ENCODE measurements at places on chromosomes 7 and 10.

DNA sequence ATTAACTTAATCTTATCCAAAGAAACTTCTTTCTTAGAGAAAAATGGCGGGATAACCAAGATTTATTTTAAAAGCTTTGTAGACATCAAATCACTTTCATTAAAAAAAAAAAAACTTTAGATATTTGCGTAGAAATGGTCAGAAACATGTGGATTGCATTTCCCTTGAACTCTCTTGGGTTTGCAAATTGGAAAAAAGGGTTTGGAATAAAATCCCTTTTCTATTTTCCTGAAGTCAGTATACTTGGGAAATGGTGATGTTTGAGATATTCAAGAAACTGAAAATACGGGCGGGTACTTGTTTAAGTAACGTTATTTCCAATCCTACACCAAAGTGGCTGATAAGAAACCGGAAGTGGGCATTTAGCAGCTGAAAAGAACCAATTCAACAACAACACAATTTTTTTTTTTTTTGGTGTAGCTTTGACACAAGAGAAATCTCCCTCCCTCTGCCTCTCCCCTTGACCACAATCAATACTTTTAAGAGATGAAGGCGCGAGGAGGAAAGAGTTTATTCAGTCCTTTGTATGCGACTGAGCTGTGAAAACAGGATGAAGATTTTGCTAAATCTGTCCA lies 13.7 kb upstream of the GFRA1 start:
- no peak for DNase-seq

DNA sequence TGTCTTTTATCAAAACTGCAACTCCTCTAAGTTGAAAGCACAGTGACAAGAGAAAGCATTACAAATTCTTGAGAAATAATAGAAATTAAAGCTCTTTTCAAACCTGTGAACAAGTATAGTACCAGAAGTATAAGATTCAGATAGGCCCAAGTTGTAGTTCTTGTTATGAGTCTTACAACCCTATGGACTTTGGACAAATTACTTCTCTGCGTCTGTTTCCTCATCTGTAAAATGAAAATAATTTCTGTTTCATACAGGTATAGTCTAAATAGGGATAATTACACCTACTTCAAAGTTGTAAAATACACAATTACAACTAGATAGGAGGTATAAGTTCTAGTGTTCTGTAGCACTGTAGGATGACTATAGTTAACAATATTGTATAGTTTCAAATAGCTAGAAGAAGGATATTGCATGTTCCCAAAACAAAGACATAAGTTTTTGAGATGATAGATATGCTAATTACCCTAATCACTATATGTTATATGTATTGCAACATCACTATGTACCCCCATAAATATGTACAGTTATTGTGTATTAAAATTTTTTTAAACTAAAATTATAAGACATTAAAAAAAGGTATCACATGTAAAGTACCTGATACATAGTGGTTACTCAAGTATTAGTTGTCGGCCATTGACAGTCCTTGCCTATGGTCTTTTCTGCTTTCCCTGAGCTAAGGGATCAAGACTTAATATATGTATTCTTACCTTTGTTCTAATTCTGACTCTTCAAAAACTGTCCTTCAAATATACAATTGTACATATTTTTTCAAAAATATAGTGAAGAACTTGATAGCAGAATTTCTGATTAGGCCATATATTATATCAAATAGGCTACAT lies 1.8 kb upstream of the WASL start:
- DNase-seq, result no peak

- no peak for DNase-seq
These were observed 1046.9 kb downstream of the DNAJB9 start for GRCh38 chr7:109616551-109617069.

- no peak for DNase-seq
These were observed 92.8 kb upstream of the FAM133B start for GRCh38 chr7:92682903-92683539.

- no peak for DNase-seq
These were observed 401 bp downstream of the LRRC27 start for GRCh38 chr10:132332433-132332754.

DNA sequence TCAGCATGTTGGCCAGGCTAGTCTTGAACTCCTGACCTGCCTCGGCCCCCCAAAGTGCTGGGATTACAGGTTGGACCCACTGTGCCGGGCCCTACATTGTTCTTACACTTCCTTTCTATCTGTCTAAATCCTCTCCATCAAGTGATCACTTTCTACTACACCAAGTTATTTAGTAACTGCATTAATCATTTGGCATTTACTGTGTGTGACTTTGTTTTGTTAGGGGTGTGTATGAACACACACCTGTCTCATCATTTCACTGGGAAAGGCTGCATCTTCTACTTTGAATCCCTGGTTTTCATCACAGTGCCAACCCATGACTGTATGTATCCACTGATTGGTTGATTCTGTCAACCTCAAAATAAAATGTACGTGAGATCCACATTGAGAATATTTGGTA lies 23.0 kb upstream of the CCDC71L start:
- DNase-seq, result no peak

GRCh38 chr7:49778731-49779270 lies 5.4 kb downstream of the VWC2 start:
- DNase-seq, result no peak

DNA sequence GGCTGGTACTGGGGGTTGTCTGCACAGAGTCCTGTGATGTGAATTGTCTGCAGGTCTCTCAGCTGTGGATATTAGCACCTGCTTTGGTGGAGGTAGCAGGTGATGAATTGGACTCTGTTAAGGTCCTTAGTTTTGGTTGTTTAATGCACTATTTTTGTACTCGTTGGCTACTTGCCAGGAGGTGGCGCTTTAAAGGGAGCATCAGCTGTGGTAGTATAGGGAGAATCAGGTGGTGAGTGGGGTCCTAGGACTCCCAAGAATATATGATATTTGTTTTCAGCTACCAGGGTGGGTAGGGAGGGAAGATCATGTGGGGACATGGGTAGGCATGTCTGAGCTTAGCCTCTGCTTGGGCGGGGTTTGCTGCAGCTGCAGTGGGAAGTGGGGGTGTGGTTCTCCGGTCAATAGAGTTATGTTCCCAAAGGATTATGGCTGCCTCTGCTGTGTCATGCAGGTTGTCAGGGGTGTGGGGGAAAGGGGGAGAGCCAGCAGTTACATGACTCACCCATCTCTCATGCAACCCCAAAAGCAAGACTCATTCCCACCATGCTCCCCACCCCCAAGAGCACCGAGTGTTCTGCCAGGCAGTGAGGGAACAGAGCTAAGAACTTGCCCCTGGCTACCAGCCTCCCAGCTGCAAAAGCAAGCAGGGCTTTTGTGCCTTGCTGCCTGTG lies 53.7 kb upstream of the ZNF273 start:
- DNase-seq, result no peak

- DNase-seq, result no peak
These were observed 76.9 kb downstream of the GALNT17 start for GRCh38 chr7:71208881-71209280.

GRCh38 chr7:70744492-70744891 lies 387.5 kb upstream of the GALNT17 start:
- DNase-seq, result no peak

DNA sequence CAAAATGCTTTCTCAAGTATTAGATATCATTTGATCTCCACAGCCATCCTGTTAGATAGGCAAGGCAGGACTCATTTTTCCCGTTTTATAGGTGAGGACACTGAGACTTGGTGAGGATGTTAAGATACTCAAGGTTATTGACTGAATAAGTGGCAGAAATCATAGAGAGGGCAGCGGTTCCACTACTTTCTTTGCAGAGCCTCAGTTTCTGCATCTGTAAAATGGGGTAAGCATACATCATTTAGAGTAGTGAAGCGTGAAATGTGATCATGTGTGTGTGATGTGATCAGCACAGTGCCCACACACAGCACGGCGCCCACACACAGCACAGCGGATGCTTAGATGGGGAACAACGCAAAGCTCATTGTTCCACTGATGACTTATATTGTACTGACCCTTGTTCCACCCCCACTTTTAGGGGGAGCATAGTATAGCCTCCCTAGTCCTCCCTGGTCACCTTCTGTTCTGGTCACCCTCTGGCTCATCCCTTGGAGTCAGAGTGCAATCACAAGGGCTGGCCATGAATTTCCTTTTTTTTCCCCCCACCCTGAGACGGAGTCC lies 10.5 kb downstream of the UBTD1 start:
- DNase-seq, result no peak

- DNase-seq, result no peak
These were observed 350.8 kb downstream of the PLXNA4 start for GRCh38 chr7:132225216-132226030.

- no peak for DNase-seq
These were observed 314.5 kb downstream of the CACNA2D1 start for GRCh38 chr7:82129091-82129490.

- no peak for DNase-seq
These were observed 61.5 kb downstream of the HELLS start for GRCh38 chr10:94607111-94607510.

DNA sequence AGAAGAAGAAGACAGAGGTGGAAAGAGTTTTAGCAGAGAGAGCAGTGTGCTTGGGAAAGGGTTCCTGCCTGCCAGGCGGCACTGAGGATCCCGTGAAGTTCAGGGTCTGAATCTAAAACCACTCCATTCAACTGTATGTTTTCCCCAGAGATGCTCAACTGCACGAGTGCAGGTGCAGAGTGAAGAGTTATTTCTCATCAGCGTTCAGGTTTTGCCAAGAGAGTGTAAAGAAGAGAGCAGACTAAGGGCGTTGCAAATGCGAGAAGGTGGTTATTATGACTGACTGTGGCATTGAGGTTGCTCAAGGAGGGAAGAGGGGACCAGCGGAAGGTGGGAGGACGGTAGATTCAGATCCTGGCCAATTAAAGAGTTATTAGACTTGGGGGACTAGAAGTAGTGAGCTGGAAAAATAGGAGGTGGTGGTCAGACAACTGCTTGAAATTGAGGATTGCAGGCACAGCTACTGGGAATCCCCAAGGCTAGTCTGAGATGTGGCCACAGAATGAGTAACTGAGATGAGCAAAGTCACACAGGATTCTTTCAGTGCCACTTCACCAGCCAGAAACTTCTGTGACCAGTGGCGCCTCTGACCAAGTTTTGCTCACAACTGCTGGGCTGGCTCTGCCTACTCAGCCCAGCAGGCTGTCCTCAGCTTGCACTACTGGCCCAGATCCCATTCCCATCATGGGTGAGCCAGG lies 29.1 kb downstream of the STRA8 start:
- DNase-seq, result no peak

DNA sequence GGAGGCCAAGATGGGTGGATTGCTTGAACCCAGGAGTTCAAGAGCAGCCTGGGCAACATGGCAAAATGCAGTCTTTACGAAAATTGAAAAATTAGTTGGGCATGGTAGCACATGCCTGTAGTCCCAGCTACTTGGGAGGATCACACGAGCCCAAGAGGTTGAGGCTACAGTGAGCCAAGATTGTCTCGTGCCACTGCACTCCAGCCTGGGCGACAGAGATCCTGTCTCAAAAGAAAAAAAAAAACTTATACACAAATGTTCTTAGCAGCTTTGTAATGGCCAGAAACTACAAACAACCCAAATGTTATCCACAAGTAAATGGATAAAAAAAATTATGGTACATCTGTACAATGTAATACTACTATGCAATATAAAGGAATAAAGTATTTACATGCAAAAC lies 12.6 kb downstream of the NT5C2 start:
- no peak for DNase-seq

DNA sequence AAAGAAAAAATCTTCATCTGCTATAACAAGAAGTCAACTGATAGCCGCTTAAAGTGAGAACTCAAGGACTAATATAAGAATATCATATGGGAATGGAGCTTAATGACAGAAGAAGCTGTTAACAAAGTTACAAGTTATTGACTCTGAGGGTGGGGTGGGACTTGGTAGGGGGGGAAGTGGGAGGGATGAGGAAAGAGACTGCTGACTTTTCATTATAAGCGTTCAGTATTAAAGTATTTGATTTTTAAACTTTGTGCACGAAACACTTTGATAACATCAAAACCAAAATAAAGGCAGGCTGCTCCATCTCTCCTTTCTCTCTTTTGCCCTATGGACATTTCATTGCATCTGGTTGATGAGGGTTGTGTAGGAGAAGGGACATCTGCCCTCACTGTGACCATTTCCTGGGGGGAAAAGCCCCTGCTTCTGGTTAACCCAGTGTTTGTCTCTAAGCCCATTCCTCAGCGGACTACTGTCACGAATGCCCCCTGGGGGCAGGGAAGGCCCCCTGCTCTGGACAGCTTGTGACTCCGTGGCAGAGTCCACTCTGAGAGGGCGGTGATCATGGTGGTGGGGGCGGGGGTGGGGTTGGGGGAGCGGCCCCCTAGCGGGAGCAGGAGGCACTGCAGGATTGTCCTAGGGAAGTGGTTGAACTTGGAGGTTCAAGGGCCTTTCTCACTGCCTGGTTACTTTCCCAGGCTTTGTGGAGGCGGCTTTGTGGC lies 17.4 kb downstream of the SLC13A4 start:
- DNase-seq, result no peak

GRCh38 chr10:95260397-95260881 lies 30.4 kb downstream of the PDLIM1 start:
- no peak for DNase-seq

GRCh38 chr10:35343739-35344138 lies 7.4 kb downstream of the CCNY start:
- no peak for DNase-seq

GRCh38 chr10:69279110-69279509 lies 814 bp downstream of the HK1 start:
- no peak for DNase-seq

DNA sequence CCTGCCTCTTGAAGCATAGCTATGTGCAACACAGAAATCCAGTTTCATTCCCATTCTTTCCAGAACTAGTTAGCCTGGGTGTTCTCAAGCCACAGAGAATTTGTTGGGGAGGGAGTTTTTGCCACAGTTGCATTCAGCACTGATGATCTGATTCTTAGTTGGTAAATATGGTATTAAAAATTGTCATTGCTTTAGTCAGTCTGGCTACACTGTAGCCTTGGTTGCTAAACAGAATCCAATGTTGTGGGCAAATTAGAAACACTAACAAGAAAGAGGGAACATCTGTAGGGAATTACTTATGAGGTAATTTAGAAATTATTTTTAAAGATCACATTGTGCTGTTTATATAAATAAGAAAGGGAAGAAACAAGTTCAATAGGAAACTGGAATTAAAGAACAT lies 57.0 kb upstream of the CC2D2B start:
- no peak for DNase-seq

DNA sequence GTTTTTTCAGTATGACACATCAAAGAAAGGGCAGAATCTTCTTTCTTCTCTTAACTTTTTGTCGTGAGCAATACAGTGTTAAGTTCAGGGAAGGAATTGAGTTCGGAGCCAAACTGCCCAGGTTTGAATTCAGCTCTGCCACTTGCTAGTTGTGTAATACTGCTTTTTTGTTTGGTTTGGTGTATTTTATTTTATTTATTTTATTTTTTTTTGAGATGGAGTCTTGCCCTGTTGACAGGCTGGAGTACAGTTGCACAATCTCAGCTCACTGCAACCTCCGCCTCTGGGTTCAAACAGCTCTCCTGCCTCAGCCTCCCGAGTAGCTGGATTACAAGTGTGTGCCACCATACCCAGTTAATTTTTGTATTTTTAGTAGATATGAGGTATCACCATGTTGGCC lies 539.8 kb upstream of the GALNT17 start:
- DNase-seq, result no peak

GRCh38 chr7:2821161-2821841 lies 22.8 kb downstream of the GNA12 start:
- DNase-seq, result no peak

Measured in CD8-positive, alpha-beta memory T cell (primary cell).